ENCODE measurements at places on chromosomes 4 and X.

GRCh38 chr4:90078440-90078839 is 48.8 kb upstream of the CCSER1 start:
- peak; percentile 9 for DNase-seq

GRCh38 chr4:179750374-179750773 is 2308.1 kb upstream of the AGA start:
- DNase-seq = peak; percentile 3

DNA sequence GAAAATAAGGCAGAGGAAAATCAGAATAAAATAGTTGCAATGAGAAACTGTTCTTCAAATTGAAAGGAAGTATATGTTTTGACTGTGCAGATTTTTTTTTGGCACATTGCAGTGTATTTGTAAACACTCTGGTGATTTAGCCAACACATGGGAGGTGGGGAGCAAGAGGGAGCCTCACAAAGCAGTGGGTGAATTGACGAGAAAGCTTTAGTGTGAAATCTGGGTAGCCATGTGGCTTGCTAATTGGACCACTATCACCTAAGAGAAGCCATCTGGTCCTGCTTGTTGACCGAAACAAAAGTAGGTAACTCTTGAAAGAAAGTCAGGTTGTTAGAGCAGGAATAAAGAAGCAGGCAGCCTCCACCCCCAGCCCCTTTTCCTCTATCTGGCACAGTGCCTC is 10.4 kb downstream of the CLCN5 start:
- DNase-seq = no peak

DNA sequence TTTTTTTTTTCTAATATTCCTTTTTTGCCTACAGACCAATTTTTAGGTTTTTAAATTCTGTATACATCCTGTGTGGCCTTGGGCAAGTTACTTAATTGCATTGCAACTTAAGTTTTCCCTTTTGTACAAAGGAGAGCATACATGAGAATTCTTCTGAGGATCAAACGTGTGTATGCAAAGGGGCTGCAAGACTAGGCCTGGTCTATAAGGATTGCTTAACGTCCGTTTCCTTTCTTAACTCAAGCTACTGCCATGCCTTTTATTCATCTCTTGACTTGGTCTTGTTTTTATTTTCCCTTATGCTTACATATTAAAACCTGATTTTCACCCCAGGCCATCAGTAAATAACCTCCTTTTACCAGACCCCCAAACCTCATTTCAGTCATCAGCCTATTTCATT is 13.6 kb downstream of the RBPJ start:
- DNase-seq = no peak

- DNase-seq = peak; percentile 18
Measured at GRCh38 chrX:153794897-153795816, 689 bp downstream of the SSR4 start.

GRCh38 chrX:130072345-130072740 is 38.0 kb downstream of the ELF4 start:
- no peak for DNase-seq

- DNase-seq = no peak
Measured at GRCh38 chrX:121733514-121733913, 686.1 kb downstream of the GLUD2 start.

DNA sequence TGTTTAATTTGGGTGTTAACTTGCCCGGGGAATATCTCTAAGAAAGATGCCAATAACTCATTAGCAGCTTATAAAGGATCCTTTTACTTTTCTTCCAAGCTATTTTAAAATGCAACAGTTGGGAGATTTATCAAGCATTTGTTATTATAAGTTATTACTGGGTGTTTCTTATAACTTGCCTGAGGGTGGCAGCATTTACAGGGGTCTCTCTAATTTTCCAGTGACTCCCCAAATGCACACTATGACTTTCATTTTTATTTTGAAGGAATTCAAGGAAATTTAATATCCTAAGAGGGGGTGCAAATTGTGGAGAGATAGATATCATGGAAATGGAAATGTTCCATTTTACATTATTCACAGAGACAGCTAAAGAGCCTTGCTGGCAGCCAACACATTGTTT is 138.0 kb downstream of the PDGFRA start:
- DNase-seq = no peak

DNA sequence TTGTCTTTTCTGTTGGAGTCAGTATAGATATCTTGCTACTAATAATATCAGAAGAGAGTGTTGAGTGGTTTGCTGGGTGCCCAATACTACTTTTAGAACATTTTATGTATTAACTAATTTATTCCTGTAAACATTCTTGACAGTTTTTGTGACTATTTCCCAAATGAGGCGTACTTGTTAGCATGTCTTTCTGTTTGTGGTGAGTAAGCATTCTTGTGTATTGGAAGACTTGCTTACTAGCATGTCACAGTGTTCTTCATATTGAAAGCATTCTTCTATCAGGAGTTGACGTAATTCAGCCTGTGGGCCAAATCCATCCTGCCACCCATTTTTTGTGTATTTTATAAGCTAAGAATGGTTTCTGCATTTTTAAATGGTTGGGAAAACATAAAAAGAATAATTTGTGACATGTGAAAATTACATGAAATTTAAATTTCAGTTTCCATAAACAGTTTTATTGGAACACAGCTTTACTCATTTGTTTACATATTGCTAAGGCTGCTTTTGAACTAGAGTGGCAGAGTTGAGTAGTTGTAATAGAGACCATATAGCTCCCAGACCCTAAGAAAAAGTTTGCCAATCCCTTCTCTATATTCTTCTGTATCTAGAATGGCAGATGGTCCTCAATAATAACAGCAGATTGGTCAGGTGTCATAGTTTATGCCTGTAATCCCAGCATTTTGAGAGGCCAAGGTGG is 20.4 kb downstream of the REPS2 start:
- DNase-seq = no peak

GRCh38 chrX:72041871-72042851 is 89.6 kb downstream of the RTL5 start:
- no peak for DNase-seq

GRCh38 chrX:149540621-149541520 is at the start of gene EOLA1:
TSS of gene EOLA1 (plus strand) at chrX:149541012. CDS start at chrX:149545631, 4,619 bp downstream.
- peak; percentile 95 for DNase-seq

GRCh38 chr4:53734584-53735353 is 143.5 kb upstream of the LNX1 start:
- peak; percentile 43 for DNase-seq

- peak; percentile 79 for DNase-seq
Measured at GRCh38 chr4:140884431-140885058, 128.4 kb upstream of the TBC1D9 start.

DNA sequence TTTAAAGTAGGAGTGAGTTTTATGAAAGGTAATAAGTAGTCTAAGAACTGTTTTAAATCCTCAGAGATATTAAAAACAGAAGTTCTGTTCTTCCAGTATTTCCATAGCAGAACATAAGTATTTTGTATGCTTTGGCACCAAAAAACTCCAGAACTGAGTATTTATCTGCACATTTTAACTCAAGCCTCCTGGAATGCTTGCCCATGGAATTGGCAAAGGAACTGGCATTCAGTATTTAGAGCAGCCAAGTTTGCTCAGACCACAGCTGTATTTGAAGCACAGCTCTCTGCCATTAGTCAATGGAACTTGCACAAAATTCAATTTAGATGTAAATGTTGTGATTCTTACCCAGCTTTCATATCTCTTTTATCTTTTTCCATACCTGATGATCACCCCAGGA is 42.2 kb downstream of the NDNF start:
- no peak for DNase-seq

GRCh38 chr4:114727461-114727860 is 128.9 kb downstream of the UGT8 start:
- DNase-seq = no peak

- DNase-seq = no peak
Measured at GRCh38 chr4:162839814-162840213, 326.9 kb downstream of the NAF1 start.

GRCh38 chrX:19121898-19122640 is at the start of gene ADGRG2:
TSS of gene ADGRG2 (minus strand) at chrX:19122468. CDS start at chrX:19068834, 53,634 bp downstream.
- DNase-seq = no peak

DNA sequence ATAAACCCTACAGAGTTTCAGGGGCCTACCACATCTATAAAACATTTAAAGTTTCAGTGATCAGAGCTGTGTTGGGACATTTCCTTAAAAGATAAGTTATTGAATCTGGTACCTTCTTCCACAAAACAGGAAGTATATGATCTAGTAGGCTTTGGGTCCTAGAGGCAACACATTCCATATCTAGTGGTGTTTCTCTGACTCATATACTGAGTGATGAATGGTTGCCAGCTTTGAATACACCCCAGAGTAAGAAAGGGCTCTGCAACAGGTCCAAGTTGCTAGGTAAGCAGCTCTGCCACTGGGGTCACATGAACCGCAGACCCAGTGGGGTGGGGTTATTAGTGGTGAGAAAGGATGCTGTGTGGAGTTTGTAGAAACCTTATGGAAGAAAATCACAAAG is 32.4 kb upstream of the BLTP1 start:
- peak; percentile 17 for DNase-seq

- no peak for DNase-seq
Measured at GRCh38 chr4:188091-188490, 63.8 kb downstream of the ZNF718 start.

DNA sequence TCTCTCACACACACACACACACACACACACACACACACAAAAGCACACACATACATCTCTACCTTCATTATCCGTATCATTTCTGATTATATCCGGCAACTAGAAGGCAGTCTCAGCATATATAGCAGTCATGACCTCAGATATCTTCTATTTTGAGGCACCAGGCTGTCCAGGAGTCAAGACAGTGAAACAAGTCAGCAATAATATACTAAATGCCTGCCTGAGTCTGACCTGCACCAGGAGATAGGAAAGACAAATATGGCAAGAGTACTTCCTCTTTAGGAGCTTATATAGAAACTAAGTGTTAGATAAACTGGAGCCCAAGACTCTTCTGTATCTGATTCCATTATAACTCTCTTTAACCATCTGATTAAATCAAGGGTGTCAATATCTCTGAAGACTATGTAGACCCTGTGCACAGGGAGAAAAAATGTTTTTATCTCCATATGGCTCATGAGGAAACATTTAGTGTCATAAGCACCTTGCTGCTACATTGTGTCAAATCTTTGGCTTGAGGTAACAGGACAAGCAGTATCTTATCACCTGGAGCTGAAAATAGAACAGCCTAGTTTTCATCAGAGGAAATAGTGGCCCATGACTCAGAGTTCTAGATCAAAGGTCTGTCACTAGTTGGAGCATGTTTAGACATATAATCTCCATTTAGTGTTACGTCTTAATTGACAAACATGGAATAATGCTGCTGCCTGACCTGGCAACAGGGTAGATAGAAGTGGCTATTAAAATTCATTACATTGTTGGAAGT is 27.0 kb upstream of the FAM47B start:
- DNase-seq = no peak

GRCh38 chrX:19904778-19905367 is 17.5 kb upstream of the SH3KBP1 start:
- peak; percentile 70 for DNase-seq

DNA sequence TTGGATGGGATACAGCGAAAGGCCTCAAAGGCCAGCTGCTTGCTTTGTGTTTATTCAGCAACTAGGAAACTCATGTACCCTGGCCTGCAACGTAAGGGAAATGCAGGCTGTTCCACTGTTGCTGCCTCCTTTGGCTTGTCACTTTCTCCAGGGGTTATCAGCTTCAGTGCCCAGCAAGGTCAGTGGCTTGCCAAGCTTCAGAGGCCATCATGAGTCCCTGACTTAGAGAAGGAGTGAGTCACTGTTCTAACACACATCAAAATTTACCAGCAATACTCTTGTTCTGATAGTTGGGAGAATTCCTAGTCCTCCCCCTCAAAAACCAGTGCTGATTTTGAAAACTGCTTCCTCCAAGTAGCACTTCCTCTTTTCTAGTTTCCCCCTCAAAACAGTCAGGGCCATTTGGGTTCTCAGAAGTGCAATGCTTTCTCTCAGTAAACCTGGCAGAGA is 250.8 kb downstream of the ARHGAP24 start:
- DNase-seq = no peak

DNA sequence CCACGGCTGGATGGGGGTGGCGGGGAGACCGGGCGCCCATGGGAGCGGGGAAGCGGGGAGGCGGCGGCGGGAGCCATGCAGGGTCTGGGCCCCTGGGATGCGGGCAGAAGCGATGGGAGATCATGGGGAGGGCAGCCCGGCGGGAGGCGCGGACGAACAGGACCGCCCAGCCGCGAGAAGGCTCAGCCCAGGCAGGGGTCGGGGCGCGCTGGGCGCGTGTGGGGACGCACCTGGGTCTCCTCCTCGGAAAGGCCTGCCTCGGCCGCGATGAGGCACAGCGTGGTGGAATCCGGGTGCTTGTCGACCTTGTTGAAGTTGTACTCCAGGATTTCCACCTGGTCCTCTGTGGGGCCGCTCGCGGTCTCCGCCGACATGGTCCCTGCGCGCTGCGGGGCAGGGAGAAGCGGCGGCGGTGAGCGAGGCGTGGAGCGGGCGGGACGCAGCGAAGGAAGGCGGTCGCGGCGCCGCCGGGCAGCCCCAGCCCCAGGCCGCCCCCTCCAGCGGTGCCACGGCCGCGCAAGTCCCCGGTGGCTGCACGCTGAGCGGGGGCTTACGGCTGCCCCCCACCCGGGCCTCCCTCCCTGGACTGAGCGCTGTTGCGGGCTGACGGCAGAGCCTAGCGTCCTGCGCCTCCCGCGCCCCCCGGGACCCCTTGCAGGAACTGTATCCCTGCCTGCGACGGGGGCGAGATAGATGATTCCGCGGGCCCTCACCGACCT is 25.3 kb downstream of the HOPX start:
- no peak for DNase-seq

DNA sequence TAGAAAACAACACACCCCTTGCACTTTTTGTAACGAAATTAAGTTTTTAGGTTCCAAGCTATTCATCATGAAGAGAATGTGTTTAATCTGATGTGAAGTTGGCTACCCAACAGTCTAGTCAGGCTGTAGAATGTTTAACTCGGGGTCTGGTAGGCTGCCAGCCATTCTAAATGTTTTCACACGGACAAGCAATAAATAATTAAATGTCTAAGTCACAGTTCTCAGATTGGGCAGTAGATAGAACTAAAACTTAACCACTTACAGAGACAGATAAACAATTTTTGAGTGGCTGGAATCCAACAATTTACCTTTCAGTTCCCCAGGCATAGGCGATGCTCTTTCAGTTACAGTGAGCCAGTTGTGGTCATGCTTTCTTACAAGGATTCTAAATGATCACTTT is 66.5 kb downstream of the CHIC2 start:
- no peak for DNase-seq

DNA sequence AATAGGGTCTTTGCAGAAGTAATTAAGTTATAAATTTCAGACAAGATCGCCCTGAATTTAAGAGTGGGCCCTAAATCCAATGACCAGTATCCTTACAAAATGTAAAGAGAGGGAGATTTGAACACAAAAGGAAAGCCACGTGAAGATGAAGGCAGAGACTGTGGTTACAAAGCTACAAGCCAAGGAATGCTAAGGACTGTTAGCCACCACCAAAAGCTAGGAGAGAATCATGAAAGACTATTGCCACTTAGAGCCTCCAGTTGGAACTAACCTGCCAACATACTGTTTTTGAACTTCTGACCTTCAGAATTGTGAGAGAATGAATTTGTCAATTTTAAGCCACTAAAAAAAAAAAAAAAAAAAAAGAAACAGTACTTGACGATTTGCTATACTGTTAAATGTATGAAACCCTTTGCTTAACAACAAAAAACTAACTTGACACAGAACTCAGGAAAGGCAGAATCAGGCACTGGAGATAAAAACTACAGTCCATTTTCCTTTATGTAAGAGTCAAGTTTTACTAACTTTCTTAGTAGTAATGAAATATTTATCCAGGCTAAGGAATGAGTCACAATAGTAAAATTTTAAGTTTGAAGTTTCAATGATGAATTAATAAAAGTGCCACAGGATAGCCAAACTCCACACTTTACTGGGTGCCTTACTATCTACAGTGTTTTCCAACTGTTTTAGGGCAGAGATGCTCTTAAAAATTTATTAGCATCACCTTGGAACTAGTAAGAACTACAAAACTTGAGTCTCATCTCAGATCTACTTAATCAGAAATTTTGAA is 25.1 kb downstream of the DHX15 start:
- no peak for DNase-seq

GRCh38 chr4:15370296-15370695 is 57.5 kb upstream of the C1QTNF7 start:
- no peak for DNase-seq

Measured in RKO (cell line).